ENCODE measurements at places on chromosomes 6 and 20. TPM values are rescaled to one million over a fixed set of nuclear protein-coding genes. Genes with fewer than 3 reads are reported as not detected.

MAFB gene
- 0.85 TPM for total RNA-seq

DNA sequence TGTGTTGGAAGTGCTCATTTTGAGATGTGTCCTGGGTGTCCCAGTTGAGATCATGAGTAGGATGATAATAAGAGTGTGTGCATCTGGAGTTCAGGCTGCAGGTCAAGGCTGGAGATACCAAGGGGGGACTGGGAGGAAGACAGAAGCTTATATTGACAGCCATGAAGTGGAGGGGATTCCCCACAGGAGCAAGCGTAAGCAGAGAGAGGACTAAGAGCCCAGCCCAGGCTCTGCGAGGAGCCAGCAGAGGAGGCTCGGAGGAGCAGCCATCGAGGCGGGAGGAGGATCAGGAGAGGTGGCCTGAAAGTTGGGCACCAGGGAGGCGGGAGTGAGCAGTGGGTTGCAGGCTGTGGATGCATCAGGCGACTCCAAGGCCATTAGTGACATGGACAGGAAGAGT is 116.2 kb downstream of the SLC24A3 start:
- DNase-seq: no peak

DNA sequence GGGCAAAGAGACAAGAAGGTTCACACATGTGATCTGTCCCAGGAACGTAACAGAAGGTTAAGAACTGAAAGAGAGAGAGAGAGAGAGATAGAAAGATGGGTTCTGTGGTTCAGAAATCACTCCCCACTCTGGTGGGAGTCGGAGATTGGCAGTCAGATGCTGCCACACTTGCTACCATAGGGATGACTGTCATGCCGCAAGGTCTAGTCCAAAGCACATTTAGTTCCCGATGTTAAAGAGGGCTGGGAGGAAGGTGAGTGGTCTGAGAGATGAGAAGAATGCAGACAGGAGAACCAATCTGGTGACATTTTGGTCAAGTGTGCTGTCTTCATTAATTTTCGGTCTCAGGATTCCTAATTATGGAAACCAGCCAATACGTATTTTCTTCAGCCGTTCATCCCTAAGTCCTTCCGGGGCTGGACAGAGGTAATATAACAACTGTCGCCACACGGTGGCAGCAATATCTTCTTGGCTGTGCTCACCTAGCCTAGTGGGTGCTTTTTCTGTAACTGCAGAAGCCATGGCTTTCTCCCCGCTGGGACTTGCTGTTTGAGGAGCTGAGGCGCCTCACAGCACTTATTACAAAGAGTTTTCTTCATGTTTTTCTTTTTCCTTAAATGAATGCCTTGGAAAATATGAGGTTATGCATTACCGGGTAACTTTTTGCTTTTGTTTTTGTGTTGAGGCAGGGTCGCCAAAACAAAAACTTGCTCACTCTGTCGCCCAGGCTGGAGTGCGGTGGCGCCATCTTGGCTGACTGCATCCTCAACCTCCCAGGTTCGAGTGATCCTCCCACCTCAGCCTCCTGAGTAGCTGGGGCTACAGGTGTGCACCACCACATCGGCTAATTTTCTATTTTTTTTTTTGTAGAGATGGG is 46.0 kb downstream of the SLC35D3 start:
- DNase-seq: no peak

PHF1 gene
- total RNA-seq: 10.7 TPM

DNA sequence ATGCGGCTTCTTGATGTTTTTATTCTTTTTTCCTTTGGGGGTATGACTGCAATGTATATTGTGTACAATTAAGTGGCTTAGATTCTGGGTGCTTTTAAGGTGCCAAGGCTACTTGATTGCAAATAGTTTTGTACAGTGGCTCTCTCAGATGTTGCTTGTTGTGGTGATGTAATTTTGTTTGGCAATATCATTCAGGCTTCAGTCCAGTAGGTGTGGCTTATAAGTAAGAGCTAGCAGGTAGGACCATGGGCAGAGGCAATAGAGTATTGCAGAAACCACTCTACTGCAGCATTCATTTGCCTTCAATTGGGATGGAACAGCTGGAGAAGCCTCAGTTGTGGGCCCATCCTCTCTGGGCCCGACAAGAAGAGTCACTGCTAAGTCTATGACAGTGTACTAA is 407.9 kb upstream of the MAN1A1 start:
- DNase-seq: no peak

MEP1A gene
- total RNA-seq: not detected

DNA sequence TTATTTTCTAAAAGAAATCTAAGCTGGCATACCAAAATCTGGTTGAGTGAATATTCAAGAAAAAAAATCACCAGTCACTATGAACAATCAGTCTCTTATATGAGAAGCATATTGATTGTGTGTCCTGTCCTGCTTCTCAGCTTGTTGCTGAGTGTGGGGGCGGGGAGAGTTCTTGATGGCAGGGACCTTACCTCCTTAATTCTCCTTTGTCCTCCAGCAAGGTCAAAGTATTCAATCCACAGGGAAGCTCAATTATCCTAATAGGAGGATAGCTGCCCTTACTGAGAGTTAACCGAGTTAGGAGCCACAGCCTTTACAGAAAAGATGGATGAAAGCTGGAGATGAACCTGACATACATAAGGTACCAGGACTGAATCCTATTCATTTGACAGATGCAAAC is 154.0 kb downstream of the LY86 start:
- DNase-seq: no peak

C6orf47 gene
- total RNA-seq: 18.7 TPM

- no peak for DNase-seq
These were observed 7.1 kb downstream of the DDR1 start for GRCh38 chr6:30891450-30891723.

- DNase-seq: no peak
These were observed 306.4 kb downstream of the CD83 start for GRCh38 chr6:14423955-14424354.

DNA sequence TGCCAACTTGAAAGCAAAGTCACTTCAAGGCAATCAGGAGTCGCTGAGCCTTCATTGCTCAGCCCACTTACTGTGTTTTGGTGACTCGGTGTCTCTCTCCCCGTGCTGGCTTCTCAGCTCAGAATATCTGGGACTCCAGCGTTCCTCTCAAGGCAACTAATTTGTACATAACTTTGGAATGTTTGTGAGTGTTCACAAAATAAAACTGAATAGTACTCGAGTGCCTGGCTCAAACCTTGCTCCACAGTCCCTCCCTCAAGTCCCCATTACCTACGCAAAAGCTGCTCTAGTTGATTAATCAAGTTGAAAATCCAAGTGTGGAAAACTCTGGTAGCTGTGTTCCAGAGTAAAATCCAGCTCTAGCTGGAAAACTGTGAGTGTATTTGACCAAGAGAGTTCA is 8.6 kb downstream of the IPCEF1 start:
- DNase-seq: no peak

DNA sequence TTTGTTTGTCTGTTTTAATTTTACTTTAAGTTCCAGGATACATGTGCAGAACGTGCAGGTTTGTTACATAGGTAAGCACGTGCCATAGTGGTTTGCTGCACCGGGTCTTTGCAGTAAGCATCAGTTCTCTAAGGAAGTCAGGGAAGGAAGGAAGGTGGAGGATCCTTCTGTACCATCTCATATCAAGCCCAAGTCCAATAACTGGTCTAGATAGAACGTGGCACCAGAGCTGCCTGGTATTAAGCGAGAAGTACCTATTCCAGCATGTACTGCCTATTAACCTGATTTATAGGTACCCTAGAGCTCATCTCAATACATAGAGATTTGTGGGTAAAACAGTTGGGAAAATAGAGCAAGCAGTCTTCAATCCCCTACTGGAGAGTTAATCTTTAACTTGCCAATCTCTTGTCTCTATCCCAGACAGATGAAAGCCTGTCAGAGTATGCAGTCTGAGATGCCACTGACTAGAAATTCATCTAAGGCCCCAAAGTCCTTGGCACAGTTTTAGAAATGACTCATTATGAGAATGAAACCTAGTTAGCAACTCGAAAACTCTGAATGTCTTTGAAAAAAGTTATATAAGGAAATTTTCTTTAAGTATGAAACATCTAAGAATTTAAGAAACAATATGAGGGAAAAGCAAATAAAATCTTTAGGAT is 144.9 kb downstream of the TFAP2A start:
- DNase-seq: no peak

TP53TG5 gene
- total RNA-seq: not detected

DNA sequence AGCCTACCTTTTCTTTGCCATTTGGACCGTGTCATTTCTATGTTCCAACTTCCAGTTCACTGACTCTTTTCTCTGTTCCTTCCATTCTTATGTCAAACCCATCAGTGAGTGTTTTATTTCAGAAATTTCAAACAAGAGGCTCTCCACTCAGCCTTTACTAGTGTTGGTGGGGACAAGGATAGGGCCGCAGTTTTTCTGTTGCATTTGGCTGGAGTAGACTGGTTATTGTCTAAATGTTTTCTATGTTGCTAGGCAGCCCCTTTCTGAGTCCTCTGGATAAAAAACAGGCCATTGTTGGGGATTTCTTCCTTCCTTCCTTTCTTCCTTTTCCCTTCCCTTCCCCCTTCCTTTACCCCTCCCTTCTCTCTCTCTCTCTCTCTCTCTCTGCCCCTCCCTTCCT is 288.6 kb downstream of the PRKN start:
- no peak for DNase-seq

DNA sequence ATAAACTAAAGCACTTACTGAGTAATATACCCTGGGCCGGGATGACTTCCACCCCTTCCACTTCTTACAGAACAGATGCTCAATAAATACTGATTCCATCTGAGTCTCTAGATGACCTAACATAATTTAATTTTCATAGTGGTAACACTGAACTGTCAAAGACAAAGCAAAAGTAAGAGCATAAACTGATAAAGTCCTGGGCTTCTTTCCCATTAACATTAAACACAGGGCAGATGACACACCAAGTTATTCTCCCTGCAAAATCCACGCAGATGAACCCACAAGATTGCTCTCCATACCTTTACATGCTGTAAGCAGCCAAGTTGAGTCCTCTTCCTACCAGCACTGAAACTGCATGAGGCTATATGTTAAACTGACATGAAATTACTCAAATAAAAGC is 27.1 kb downstream of the AGPAT4 start:
- DNase-seq: no peak

GRCh38 chr20:37361336-37361735 is 15.4 kb downstream of the SRC start:
- DNase-seq: no peak

- no peak for DNase-seq
These were observed 32.1 kb downstream of the MYT1 start for GRCh38 chr20:64196309-64196708.

DNA sequence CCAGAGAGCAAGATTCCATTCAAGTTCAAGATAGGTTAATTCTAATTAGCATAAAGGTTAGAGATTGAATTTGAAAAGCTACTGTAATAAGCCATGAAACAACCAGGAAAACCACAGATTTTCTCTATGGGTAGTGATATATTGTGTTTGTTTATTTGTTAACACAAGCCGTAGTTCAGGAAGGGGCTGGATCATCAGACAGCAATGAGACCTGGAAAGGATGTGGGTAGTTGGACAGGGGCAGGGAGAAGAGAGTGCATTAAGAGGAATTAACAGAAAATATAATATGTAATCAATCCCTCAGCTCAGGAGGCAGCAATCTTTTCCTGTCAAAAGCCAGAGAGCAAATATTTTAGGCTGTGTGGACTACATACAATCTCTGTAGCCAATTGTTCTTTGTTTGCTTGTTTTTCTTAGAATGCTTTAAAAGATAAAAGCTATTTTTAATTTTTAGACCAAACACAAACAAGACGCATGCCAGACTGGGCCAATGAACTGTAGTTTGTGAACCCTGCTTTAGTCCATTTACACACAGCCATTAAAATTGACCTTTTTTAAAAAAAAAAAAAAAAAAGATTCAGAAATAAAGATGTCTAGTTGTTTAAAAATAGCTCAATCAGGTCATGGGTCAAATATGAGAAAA is 398.7 kb upstream of the MARCKS start:
- DNase-seq: no peak

HLA-DOA gene
- not detected for total RNA-seq

GRCh38 chr6:56724455-56724854 is 81.8 kb upstream of the DST start:
- DNase-seq: no peak

SALL4 gene
- under 0.01 TPM for total RNA-seq

DNA sequence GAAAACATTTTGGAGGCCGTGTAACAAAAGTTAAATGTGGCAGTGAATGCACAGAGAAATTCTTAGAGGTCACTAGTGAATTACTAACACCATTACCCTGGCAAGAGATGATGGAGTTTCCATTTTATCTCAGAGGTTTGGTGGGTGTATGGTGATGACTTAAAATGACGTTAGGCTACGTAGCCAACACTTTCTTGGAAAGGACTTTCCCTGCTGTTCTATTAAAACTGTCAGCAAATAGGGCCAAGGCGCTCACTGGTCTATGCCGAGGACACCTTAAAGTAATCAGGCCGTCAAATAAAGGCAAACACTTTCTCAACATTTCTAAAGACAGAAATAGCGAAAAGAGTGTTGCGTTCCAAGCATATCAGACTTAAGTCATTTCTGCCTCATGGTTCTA is 160.8 kb downstream of the GMPR start:
- DNase-seq: no peak

C6orf141 gene
- total RNA-seq: 6.0 TPM

TBXT gene
- not detected for total RNA-seq

GRCh38 chr6:149951096-149951495 is 9.3 kb downstream of the ULBP2 start:
- DNase-seq: no peak

DNA sequence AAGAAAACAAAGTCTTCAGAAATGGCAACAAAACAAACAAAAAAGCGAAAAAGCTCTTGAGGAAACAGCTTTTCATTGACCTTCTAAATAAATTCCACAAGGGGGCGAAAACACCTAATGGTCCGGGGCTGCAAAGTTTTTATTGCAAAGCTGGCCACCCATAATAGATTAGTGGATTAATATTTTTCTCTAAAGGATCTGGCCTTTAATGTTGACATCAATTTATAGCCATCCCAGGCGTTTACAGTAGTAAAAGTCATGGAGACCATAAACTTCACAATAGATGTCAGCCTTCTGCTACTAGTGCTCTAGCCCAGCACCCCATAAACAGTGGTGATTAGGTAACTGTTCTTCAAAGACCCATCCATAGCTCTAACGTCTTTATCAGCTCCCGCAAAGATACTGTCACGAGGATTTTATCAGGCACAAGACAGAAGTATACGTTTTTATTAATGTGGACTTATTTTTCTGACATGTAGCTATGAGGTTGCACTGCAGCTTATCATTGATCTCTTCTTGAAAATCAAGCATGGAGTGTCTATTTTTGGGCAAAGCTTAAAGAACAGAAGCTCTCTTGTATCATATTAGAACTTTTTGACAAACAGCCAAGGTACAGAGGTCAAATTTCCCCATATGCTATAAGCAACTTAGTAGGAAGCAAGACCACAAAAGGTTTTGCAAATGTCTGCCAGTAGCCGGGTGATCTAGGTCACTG is 4.7 kb downstream of the CITED2 start:
- no peak for DNase-seq

NR2E1 gene
- not detected for total RNA-seq

FAM83C gene
- total RNA-seq: not detected

TFAP2C gene
- total RNA-seq: not detected

KCNQ2 gene
- total RNA-seq: not detected

AP5S1 gene
- total RNA-seq: 23.0 TPM

MYT1 gene
- not detected for total RNA-seq

OR2H2 gene
- not detected for total RNA-seq

BEND6 gene
- total RNA-seq: 1.2 TPM
